ENCODE measurements at places on chromosomes 7 and 10.

DNA sequence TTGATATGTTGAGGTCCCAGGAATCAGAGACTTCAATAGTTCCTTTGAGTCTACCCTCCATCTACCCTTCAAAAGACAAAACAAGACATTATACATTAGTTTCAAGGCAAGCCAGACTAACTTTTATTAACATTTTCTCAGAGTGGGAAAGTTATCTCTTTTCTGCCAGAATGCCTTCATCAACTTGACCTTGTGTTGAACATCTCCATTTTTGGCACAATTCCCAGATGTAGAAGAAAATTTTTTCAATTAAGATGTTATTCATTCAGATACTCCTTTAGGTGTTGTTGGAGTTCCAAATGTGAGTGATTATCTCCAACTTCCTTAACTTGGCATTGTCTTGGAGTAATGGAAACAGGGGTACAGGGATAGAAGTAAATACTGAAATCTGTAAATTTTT is 59.1 kb downstream of the NRF1 start:
- no peak for DNase-seq

GRCh38 chr10:78381107-78381506 is 347.4 kb downstream of the RPS24 start:
- no peak for DNase-seq

GRCh38 chr7:63080406-63080805 is 918.2 kb upstream of the ZNF722 start:
- no peak for DNase-seq

DNA sequence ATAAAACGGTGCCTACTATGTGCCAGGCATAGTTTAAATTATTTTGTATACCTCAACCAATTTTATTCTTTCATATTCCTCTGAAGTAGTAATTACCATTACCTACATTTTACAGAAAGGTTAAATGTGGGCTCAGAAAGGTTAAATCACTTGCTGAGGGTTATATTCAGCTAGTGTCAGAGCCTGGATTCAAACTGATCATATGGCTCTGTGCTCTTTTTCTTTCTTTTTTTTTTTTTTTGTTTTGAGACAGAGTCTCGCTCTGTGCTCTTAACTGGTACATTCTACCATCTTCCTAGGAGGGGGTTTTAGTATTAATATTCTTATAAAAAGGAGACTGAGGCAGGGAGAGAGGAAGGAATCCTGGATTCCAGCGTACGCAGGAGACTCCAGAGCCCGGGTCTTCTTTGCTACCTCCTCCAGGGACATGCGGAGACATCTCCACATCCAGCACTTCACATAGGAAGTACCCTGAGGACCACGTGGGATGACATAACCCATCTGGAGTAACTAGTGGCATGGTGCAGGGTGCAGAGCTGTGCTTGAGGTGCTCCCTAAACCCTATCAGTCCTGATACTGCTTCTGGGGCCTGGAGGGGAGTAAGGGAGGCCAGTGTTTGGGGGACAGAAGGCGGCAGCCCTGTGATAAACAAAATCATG is 29.6 kb upstream of the ATXN7L1 start:
- DNase-seq, result no peak

DNA sequence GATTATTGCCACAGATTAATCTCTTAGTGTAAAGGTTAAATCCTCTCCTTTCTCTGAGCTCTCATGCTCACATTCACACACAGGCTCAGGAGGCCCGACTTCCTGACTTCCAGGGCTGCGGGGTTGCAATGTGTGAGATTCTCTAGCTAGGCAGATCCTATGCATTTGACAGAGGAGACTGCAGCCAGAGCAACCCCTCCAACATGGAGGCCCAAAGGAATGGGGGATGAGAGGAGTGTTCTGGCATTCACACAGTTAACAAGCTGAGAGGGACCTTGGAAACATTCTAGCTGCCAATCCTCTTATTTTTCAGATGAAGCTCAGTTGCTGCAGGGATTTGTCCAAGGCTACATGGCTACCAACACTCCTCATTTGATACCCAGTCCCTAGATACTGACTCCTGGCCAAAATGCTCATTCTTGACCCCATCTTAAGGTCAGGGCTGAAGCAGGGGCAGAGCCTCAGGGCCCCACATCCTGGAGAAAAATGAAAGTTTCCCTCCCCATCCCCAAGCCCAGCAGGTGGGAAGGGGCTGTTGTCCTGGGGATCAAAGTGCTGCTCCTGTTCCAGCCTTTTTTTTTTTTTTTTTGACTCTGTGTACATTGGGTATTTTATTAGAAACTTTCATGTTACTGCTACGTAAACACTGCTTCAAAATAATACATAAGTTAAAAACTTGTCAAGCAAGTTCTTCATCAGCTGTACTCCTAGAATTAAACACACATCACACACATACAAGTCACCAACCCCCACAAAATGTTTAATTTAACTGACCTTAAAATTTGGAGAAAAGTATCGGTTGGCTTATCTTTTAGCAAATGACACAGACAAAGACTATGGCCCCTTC is 325.6 kb downstream of the PLXNA4 start:
- no peak for DNase-seq

DNA sequence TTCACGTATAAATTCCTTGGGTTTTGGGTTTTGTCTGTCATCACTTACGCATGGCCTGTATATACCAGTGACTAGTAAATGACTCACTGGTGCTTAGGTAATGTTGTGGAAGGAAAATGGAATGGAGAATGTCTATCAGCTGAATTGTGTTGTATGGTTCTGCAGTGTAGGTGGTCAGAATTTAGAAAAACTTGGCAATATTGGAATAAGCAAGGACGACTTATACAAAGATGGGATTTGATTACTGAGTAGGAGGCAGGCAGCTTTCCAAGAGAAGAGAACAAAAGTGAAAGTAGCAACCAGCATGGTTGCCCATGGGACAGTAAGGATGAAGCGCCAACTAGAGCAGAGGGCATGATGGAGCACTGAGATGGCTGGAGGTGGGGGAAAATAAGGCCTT is 168.6 kb upstream of the CSTF2T start:
- no peak for DNase-seq
